ENCODE measurements at places on chromosomes 3 and 15.

DNA sequence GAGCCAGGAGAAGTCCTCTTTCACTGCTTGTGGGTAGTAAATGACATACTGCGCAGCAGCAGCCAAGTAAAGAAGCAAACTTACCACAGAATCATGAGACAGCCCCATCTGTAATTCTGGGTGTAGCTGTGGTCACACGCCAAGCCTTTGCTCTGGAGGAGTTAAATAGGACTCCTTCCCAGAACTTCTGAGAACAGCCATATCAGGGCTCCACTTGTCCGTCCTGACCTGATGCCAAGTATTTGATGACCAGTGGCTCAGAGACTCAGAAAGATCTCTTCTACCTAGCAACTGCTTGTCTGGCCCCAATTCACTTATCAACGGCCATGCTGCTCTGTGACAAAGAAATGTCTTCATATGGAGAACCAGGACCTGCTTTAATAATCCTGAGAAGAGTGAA lies 20.6 kb upstream of the GOLIM4 start:
- peak; percentile 60 for DNase-seq

GRCh38 chr15:48806151-48806550 lies 4.7 kb downstream of the CEP152 start:
- peak; percentile 57 for DNase-seq

- DNase-seq: no peak
Measured at GRCh38 chr15:47997195-47998080, 123.4 kb upstream of the SLC24A5 start.

DNA sequence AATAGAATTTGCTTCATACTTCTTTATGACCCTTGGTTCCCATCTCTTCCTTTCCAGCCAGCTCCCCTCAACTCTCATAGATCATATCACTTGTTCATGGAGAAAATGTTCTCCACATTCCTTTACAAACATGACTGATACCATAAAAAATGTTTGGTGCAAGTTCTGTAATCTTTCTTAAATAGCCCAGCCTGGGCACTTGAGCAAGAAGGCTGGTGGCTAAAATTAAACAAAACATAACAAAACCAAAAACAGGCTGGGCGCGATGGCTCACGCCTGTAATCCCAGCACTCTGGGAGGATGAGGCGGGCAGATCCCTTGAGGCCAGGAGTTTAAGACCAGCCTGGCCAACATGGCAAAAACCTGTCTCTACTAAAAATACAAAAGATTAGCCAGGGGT lies 8.9 kb upstream of the POLR2M start:
- peak; percentile 61 for DNase-seq

DNA sequence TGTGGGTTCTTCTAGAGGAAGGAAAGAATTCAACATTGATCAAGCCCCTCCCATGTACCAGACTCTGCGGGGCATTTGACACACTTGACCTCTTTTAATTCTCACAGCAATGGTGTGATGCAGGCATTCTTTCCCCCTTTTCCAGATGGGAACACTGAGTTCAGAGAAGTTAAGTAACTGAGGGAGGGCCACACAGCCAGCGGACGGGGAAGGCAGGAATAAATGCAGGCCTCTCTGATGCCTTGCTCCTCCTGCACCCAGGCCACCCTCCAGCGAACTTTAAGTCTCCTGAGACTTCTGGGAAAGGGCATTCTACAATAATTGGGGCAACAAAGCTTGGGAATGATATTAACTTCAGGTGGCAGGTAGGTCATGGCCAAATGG lies 227.4 kb downstream of the UACA start:
- DNase-seq: no peak

GRCh38 chr3:196537319-196537984 lies 22.3 kb upstream of the SMCO1 start:
- no peak for DNase-seq

- DNase-seq: peak; percentile 56
Measured at GRCh38 chr3:38138349-38139190, at the start of gene MYD88. MYD88 (plus strand) TSS chr3:38138661; CDS start chr3:38138701, 40 bp downstream.

All from fibroblast of pulmonary artery (primary cell).